Fibroblast of the aortic adventitia (primary cell): ENCODE measurements at places on chromosomes 6 and 20.

GRCh38 chr6:163031931-163032330 is 304.2 kb downstream of the PACRG start:
- DNase-seq: no peak

GRCh38 chr6:134551245-134551960 is 233.5 kb upstream of the SGK1 start:
- DNase-seq: peak; percentile 93

- no peak for DNase-seq
Measured at GRCh38 chr6:140993515-140993914, 1139.2 kb upstream of the GJE1 start.

GRCh38 chr20:4111440-4112411 is 96.4 kb upstream of the RNF24 start:
- no peak for DNase-seq

- peak; percentile 6 for DNase-seq
Measured at GRCh38 chr6:103122766-103123601, 1729.5 kb downstream of the GRIK2 start.

DNA sequence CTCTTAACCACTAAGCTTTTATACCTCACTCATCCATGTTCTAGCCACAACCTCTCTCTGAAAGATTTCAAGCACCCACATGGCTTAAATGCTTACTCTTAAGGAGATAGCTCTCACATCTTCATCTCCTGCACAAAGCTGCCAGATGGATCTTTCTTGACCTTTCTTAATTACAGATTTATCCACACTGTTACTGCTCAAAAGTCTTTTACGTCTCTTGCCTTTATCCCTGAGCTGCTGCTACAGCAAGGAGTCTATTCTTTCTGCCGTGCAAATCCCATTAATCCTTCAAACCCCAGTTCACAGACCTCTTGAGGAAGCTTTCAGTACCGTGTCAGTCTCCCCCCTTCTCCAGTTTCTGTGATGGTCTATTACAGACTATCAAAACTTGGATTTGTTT is 54.6 kb downstream of the B4GALT5 start:
- DNase-seq: no peak

- no peak for DNase-seq
Measured at GRCh38 chr20:43939762-43940121, 25.1 kb downstream of the TOX2 start.

DNA sequence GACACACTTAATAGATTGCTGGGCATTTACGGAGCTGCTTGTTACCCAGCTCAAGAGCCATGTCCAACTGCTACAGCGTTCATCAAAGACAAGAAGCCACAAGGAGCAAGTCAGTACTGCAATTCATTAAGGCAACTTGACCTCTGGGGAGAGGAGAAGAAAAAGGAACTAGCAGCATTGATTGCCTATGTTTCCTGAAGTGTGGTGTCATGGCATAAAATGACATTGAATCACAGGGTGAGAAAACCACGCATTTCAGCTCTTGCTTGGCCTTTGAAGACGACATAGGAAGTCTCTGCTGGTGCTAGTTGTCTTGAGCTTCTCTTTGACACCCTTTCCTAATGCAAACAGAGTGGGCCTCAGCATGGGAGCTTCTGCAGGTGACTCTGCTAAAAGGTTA is 139.1 kb downstream of the CDH26 start:
- DNase-seq: no peak

GRCh38 chr6:5976811-5977210 is 29.9 kb downstream of the NRN1 start:
- DNase-seq: no peak

DNA sequence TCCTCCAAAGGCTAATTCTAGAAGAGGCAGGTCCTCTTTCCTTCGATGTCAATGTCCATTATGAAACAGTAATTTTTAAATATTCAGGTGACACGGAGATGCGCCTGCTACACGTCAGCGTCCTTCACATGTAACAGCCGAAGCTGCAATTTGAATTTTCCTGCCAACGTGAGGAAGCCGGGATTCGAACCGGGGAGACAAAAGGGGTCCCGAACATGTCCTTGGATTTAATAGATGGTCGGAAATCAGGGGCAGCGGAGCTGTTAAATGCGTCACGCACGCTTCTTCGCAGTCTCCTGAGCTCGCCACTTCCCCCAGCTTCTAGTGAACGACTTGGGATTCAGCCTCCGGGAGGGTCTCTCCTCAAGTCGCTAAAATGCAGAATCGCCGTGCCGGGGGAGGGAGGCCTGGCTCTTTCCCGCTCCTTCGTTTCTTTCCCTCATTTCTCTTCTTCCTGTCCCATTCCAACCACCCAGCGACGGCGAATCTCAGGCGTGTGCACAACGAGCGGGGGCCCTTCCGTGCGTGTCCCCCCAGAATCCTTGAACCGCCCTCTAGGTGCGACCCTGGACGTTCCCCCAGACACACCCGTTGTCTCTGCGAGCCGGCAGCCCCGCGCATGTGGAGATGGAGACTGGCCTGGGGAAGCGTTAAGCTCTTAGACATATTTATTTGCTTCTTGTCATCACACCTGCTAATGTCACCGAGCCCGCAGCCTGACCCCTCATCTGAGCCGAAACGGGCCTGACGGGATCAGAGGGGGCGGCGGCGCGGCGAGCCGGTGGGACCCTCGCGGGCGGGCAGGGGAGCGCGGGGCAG is 1.3 kb upstream of the FOXC1 start:
- no peak for DNase-seq

- no peak for DNase-seq
Measured at GRCh38 chr20:34952671-34953070, 2.9 kb downstream of the GSS start.

DNA sequence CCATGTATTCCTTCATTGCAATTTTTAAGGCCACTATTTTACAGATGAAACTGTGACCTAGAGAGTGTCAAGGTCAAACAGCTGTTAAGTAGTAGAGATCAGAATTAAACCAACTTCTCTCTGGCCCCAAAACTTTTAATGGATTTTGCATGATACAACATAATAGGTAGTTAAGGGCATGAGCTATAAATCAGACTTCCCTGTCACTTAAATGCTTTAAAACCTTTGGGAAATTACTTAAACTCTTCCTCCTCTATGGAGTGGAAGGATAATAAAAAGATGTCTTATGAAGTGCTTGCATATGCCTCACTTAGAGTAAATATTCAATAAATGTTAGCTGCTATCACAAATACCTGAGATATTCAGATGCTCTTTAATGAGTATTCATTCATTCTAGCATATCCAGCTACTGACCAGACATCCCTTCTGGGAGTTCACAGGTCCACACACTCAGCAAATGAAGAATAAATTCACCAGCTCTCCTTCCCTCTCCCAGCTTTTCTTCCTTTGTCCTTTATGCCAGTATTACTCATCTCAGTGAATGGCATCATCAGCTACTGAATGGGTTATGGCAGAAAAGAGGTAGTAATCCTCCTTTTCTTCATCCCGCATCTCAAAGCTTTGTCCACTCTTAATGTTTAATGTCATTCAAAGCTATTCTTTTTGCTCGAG is 36.2 kb downstream of the EYA4 start:
- DNase-seq: no peak

DNA sequence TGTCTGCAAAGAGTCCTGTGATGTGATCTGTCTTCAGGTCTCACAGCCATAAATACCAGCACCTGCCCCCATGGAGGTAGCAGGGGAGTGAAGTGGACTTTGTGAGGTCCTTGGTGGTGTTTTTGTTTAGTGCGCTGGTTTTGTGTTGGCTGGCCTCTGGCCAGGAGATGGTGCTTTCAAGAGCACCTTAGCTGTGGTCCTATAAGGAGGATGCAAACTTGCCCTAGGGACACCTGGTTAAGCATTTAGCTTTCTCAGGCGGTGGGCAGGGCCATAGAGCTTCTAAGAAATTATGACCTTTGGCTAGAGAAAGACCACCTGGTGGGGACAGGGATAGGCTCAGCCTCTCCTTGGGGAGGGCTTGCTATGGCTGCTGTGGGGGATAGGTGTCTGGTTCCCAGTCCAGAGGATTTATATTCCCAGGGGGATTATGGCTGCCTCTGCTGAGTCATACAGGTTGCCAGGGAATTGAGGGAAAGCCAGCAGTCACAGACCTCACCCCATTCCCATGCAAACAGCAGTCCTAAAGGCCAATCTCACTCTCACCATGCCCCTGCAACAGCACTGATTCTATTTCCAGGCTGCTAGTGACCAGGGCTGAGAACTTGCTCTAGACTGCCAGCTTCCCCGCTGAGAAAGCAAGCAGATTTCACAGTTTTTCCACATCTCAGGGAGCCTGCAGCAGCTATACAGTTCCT is 259.3 kb downstream of the TFAP2B start:
- DNase-seq: no peak

DNA sequence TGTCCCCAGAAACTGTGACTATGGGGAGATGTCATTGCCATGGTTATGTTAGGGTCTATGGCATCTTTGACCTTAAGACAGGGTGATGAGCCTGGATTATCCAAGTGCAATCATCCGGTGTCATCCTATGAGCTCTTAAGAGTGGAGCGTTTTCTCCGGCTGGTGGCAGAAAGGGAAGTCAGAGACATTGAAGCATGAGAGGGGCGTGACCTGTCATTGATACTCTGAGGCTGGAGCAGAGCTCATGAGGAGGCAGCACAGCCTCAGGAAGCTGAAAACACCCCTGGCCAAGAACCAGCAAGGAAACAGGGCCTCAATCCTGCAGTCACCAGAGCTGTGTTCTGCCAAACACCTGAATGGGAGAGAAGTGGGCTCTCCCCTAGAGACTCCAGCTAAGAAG is 59.6 kb downstream of the ANKRD60 start:
- no peak for DNase-seq

DNA sequence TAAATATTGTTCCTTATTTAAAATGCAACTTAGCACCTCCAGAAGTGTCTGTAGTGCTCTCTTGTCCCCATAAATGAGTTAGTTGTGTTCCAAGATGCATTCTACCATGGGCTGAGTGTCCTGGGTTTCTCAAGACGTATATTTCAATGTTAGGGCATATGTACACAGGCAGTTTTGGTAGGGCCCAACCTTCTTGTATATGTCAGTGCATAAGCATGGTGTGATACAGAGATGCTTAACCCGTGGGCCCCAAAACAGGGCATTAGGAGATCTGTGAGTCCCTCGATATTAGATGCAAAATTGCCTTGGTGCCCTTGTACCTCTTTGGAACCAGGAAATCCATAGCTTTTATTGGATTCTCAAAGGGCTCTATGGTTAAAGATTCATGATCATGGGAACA is 91.5 kb upstream of the HIVEP1 start:
- DNase-seq: no peak

GRCh38 chr6:18380158-18380836 is 6.9 kb upstream of the RNF144B start:
- no peak for DNase-seq

DNA sequence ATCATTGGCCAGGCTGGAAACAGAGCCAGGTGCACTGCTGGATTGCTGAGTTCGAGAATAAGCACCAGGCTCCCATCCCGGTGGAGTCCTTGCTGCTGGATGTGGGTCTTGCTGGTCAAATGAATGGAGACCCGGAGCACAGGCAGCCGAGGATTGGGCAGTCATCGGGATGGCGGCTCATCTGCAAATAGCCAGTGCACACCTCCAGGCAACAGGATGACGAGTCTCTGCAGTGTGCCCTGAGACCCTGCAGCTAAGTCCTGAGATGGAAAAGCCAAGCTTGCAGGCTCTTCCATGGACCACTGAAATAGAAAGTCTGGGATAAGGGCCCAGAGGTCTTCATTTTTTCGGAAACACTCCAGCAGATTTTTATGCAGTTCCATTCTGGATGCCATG is 143.5 kb downstream of the WDR27 start:
- no peak for DNase-seq

DNA sequence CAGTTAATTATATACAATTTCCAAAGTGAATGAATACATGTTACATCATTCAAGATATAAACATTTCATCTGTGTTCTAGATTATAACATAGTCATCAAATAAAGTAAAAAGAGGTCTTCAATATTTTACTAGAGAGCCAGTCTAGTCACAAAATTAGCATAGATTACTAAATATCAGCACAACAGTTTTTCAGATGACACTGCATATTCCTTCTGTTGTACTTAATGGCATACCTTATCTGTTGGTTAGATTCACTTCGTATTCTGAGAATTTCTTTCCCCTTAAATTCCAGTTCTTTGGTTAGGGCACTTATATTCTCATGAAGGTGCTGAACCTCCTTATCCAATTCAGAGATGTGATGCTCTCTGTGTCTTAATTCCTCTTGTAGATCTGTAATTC is 39.8 kb upstream of the MCM9 start:
- no peak for DNase-seq

DNA sequence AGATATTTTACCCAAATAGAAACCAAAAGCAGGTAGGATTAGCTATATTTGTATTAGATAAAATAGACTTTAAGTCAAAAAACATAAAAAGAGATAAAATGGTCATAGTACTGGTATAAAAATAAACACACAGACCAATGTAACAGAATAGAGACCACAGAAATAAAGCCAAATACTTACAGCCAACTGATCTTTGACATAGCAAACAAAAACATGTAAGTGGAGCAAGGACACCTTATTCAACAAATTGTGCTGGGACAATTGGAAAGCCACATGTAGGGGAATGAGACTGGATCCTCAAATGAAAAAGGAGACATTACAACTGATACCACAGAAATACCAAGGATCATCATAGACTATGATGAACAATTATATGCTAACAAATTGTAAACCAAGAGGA is 94.5 kb upstream of the SIRPG start:
- no peak for DNase-seq

GRCh38 chr6:33987531-33988021 is 158.3 kb downstream of the GRM4 start:
- DNase-seq: no peak

DNA sequence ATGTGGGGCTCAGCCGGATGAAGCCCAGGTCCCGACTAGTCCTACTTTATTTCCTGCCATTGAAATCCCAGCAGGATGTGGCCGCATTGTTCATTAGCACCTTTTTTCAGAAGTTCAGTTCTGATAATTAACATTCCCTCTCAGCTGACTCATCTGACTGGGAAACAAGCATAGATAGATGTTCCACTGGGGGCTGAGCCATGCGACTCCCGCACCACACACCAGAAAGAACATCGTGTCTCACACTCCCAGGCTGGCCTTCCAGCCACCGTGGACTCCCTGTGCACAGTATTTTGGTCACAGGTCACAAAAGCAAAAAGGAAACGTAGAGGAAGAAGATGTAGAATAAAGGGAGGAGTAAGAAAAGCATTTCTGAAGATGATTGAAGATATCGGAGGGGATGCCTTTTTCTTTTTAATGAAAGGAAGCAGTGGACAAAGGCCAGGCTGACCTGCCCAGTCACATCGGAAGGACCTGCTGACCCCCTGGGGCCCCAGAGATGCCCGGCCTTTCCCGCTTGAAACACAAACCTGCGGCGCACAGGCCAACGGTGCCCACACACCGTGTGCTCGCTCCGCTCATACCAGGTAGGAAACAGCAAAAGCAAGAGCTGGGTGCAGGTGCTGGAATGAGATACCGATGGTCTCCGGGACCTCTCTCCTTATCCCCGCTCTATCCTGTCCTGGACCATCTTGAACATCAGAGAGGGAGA is 11.8 kb downstream of the RPS6KA2 start:
- DNase-seq: no peak

- no peak for DNase-seq
Measured at GRCh38 chr20:16069389-16070010, 503.7 kb downstream of the KIF16B start.

DNA sequence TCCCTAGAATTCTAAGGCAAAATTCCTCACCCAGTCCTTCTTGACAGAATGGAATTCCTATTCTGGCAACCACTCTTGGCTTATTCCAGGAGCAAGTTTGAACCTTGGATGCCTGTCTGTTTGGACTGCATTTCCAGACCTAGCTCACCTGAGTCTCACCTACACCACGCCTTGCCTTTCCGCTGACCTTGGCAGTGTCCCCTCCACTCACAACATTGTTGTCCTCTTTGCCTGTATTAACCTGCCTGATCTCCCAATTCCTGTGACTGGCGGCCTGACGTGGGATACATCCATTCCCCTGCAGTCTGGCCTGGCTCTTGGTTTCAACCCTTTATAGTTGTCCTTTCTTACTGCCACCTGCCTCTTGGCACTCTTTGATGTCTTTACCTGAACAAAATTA is 281.4 kb upstream of the SOX4 start:
- DNase-seq: no peak
